ENCODE measurements at places on chromosomes 7 and 10.

DNA sequence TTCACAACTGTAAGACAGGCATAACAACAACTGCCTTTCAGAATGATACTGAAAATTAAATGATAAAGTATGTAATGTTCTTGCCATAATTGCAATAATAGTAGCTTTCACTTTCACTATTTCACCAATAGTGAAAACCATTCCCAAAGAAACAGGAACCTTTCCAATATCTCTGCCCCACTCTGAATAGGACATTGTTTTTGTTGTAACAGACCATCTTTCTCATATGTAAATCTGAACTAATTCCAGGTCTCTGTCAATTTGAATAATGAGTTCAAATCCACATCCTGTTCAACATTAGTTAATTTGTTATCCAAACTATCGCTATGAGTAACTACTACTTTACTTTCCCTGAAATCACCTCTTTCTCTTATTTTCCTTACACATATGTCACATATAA lies 148.0 kb downstream of the LRRN3 start:
- DNase-seq: no peak

DNA sequence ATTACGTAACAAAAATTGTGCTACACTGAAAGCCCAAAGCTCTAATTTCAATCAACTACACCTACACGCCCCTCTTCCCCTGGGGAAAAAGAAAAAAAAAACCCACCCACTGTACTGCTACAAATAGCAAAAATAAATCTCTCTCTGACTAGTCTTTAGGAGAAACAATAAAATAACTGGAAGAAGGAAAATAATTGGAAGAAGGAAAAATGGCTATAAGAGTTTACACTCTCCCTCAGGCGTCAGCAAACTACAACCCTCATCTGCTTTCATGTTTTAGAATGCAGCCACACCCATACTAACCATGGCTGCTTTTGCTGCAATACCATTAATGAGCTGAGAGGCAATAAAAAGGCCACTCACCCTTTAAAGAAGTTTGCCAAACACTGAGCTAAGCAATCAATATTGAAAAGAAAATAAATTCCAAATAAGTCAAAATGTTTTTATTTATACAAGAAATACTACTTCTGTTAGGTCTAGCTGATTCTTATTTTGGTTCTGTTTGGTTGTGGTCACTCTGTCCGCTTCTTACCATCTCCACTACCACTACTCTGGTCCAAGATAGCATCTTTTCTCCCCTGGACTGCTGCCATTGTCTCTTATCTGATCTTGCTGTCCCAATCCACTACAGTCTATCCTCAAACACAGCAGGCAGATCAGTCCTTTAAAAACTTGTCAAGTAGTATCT lies 3.8 kb downstream of the MINDY3 start:
- DNase-seq: no peak

DNA sequence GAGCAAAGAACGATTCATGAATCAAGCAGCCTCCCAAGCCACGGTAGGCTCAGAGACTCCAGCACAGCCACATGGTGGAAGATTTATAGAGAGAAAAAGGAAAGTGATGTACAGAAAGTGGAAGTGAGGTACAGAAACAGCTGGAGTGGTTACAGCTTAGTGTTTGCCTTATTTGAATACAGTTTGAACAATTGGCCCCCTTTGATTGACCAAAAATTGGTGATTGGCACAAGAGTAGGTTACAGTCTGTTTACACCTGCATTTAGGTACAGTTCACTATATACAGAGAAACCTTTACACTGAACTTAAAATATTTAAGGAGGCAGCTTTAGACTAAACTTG lies 136.4 kb upstream of the ASAH2 start:
- no peak for DNase-seq

DNA sequence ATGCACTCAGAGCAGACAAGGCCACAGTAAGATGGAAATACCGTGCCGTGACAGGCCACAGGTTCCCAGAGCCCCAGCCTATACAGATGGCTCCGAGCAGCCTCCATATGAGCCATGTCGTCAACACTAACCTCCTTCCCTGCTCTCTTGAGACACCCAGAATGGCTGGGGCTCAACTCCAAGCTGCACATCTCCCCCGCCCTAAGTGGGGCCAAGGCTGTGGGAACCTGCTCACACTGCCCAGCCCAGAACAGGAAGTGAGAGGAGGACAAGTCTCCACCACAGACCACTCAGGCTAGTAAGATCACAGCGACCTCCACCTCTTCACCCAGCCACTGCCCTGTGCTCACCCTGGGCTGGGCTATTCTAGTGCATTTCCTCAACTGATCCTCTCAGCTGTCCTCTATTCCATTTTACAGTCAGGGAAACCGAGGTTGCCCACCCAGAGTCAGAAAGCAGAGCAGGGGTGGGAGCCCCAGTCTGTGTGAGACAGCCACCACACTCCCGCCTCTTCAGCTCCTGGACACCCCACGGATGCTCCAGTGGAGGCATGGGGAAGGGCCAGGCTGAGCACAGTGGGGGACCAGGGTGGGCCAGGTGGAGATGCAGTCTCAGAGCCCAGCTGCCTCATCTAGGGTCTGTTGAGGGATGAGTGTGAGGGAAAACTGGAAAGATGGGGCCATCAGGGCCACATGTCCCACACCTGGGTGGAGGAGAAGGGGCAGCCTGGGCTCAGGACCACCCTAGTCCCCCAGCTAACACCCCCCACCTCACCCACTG lies 11.6 kb downstream of the GRID1 start:
- DNase-seq: peak; percentile 71

DNA sequence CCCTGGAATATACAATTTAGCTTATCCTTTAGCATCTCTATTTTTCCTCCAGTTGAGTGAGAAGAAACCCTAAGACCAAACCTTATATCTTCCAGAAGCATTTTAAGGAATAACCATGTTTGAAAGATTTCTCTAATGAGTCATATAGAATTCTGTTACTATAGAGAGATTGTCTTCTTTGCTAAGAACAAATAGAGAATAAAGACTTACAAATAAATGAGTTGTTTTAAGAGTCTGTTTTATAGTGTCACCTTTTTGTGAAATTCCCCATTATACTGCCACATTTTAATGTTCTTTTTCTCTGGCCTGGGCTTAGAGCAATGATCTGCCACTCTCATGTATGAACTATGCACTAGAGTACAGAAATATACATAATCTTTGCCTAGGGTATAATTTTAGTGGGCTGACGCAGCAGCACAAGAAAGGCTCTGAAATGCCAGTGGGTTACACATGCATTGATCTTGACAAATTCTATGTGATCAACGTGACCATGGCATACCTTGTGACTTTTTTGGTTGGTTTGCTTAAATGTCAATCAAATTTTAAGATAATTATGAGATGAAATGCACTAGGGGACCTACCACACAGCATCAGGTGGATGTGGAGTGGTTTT lies 145.1 kb upstream of the MKLN1 start:
- no peak for DNase-seq

All from posterior vena cava (tissue), 2 donors.